ENCODE measurements at places on chromosomes 3 and 15. TPM values are rescaled to one million over a fixed set of nuclear protein-coding genes. Genes with fewer than 3 reads are reported as not detected.

The FGD5 gene
- not detected for total RNA-seq

The PCSK6 gene
- total RNA-seq: 10.2 TPM

The KLHL40 gene
- not detected for total RNA-seq

The RYR3 gene
- total RNA-seq: not detected

The ANKUB1 gene
- total RNA-seq: not detected

The TMEM40 gene
- 0.27 TPM for total RNA-seq

The C3orf49 gene
- not detected for total RNA-seq

The DCLK3 gene
- total RNA-seq: not detected

The GOLGA8R gene
- total RNA-seq: 0.26 TPM

The DIPK2A gene
- 6.0 TPM for total RNA-seq

The IL17RE gene
- total RNA-seq: 1.4 TPM

The DPH6 gene
- total RNA-seq: 14.5 TPM

The SKOR1 gene
- total RNA-seq: 0.05 TPM
